ENCODE measurements at places on chromosomes 5 and 9.

DNA sequence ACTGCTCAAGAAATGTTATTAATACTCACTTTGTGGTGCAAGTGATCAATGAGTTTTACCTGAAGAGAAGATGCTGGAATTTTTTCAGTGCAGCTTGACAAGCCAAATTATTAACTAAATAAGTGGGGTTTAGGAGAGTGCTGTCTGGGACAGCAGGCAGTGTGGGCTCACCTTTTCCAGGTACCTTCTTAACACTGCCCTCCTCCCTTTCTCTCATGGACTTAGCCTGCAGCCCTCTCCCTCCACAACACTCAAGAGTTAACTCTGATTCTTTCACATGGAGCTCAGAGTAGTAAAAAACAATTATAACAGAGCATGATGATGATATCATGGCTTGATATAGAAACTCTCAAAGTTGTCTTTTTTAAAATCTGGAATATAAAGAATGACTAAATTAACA, 404.8 kb upstream of the SLC30A5 start:
- DNase-seq: no peak

DNA sequence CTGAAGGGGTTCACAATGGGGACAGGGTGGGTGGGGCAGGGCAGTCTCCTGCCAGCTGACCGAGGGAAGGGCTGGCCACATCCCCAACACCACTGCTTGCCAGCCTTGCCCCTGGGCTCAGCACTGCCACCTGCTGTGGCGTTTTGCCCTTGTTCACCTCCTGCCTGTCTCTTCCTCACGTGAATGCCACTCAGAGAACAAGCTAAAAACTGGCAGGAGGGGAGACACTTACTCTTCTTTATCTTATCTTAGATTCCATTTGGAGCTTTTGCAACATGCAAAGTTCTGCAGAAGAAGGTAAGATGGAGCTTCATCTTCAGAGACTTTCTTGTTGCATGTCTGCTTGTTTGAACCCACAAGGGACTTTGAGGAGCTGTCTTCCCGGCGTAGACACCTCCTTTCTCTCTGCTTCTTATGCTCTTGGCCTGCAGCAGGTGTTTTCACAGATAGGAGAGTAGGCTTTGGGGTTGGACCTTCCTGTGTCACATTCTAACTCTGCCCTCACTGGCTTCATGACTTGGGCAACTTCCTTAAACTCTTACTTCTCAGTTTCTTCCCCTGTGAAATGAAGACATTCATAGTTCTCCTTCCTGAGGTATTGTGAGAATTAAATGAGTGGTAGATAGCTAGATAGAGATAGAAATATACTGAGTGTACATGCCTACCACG, 4.1 kb downstream of the LRSAM1 start:
- no peak for DNase-seq

DNA sequence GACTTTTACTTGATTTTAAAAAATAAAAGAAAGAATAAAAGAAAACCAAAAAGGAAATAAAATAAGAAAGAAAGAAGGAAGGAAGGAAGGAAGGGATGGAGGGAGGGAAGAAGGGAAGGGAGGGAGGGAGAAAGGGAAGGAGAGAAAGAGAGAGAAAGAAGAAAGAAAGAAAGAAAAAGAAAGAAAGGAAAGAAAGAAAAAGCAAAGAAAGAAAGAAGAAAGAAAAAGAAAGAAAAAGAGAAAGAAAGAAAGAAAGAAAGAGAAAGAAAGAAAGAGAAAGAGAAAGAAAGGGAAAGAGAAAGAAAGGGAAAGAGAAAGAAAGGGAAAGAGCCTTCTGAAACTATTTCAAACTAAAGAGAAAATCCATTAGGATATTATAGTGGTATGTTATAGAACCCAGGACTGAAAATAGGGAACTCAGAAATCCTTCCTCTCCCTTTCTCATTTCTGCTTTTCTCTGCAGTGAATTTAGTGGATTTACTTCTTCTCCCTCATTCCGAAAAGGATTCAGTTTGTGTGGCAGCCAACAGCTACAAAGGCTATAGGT, 414.7 kb upstream of the CCNG1 start:
- DNase-seq: no peak

GRCh38 chr9:63728287-63728686, 1556.7 kb downstream of the FOXD4L5 start:
- no peak for DNase-seq

DNA sequence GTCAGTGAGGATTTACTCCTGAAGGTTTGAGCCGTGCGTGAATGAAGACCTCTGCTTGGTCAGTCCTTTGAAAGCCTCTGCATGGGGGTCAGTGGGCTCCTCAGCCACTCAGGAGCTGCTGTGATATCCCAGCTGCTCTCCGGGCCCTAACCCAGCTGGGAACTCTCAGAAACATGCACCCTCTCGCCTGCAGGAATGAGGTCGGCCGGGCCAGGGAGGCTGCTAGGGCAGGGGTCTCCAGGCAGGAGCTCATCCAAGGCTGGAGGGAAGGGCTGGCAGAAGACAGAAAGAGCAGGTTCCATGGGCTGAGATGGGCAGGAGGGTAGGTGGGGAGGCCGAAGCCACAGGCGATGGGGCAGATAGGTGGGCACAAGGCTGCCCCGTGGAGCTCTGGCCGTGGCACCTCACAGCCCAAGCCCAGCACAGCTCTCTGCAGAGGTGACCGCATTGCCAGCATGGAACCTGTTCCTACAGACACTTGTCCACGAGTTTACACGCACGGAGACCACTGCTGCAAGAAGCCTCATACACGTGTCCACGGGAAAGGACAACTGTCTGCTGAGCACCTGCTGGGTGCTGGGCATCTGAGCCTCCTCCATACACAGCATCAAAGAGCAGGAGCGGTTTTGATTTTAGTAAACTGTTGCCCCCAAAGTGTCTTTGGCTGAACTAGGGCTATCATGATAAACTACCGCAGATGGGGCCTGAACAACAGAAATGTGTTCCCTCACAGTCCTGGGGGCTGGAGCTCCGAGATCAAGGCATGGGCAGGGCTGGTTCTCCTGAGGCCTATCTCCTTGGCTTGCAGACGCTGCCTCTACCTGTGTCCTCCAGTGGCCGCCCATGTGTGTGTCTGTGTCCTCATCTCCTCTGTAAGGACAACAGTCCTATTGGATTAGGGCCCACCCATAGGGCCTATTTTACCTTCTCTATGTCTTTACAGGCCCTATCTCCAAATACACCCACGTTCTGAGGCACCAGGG, 85.2 kb upstream of the ADAMTS2 start:
- DNase-seq: no peak

DNA sequence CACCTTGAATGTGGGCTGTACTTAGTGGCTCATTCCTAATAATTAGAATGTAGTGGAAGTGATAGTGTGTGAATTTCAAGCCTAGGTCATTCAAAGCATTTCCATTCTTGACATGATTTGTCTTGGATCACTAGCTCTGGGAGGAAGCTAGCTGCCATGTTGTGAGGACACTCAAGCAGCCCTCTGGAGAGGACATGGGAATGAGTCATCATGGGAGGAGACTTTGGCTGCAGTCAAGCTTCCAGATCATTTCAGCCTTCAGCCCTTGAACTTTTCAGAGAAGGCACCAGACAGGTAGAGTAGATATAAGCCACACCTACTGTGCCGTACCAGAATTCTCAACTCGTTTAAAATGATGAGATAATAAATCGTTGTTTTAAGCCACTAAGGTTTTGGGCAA, 506.9 kb downstream of the ZNF608 start:
- no peak for DNase-seq

DNA sequence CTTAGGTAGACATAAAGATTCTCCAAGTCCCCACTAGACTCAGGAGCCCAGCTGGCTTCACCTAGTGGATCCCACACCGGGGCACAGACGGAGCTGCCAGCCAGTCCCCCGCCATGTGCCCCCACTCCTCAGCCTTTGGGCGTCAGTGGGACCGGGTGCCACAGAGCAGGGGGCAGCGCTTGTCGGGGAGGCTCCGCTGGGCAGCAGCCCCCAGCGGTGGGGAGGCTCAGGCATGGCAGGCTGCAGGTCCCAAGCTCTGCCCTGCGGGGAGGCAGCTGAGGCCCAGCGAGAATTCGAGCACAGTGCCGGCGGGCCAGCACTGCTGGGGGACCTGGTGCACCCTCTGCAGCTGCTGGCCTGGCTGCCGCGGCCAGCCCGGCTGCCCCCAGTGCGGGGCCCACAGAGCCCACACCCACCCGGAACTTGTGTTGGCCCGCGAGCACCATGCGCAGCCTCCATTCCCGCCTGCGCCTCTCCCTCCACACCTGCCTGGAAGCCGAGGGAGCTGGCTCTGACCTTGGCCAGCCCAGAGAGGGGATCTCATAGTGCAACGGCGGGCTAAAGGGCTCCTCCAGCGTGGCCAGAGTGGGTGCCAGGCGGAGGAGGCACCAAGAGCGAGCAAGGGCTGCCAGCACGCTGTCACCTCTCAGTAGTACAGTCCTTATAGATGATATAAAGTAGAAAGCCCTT, 390.7 kb downstream of the PLK2 start:
- DNase-seq: no peak

DNA sequence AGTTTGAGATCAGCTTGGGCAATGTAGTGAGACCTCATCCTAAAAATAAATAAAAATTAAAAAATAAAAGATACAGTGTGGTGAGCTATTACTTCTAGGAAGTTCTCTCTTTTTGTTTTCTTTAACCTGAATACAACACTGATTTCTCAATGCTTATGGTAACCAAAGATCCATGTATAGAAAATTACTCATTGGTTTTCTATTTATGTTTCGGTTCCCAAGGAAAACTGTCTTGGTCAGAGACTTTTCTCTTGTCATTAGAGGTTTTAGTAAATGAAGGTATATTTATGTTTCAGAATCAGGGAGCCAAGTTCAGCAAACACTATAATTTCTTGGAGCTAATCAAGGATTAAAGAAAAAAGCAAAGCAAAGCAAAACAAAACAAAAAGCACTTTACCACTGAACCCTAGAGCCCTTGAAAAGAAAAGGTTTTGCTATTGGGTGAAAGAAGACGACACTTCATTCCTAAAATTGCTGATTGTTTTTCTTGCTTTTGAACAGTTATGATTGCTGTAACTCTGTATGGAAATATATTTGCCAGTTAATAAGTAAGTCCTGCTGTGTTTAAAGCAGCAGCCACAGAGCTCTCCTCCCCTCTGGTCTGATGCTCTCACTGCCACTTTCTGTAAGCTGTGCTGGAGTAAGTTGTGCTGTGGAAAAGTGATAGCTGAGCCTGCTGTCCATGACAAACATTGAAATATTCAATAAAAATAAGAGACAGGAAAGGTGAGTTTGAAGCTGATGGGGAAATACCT, 298.2 kb downstream of the CD180 start:
- DNase-seq: no peak

Data from NCI-H2171 (cell line).